ENCODE measurements at places on chromosomes 16 and 17.
A peak's percentile ranks its signal among the peaks of the same experiment; 100 is the strongest.

DNA sequence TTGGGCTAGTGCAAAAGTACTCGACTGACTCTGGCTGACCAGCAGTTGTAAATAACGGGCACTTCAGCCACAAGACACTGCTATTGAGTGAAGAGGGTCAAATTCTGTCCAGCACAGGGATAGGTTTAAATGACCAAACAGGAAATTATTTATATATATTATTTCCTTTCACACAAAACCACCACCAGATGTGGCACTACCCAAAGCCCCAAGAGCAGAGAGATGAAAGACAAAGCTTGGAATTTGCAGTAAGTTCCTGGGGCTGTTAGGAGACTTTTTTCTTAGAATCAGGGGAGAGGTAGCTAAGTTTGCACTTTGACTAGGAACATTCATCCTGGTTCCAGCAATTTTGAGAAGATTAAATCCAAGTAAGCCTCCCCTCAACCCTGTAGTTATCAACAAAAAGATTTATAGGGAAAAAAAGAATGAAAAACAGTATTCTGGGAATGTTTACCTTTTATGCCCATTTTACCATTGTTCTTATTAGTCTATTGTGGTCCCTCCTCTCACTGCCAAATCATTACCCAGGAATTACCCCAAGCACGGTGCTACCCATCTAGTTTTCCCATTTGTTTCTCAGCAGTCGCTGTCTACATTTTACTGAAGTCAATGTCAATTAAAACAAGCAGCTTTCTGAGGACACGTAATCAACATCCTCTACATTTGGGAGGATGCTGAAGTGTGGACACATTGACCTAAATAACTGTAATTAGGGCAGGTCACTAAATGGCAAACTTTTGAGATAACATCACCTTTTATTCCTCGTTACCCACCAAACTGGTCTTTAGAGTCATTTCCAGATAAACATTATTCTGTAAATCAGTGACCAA is 43.5 kb downstream of the GRB7 start:
- DNase-seq = no peak

- no peak for DNase-seq
Observed at GRCh38 chr17:63840591-63841349, 1.7 kb downstream of the SMARCD2 start.

- DNase-seq = no peak
Observed at GRCh38 chr16:90046971-90047713, 27.9 kb upstream of the DBNDD1 start.

GRCh38 chr16:27852116-27852515 is 211.4 kb downstream of the GSG1L start:
- DNase-seq = no peak

GRCh38 chr16:12436201-12436657 is 367.5 kb downstream of the CPPED1 start:
- no peak for DNase-seq

GRCh38 chr16:53984936-53985335 is 281.0 kb downstream of the FTO start:
- no peak for DNase-seq

DNA sequence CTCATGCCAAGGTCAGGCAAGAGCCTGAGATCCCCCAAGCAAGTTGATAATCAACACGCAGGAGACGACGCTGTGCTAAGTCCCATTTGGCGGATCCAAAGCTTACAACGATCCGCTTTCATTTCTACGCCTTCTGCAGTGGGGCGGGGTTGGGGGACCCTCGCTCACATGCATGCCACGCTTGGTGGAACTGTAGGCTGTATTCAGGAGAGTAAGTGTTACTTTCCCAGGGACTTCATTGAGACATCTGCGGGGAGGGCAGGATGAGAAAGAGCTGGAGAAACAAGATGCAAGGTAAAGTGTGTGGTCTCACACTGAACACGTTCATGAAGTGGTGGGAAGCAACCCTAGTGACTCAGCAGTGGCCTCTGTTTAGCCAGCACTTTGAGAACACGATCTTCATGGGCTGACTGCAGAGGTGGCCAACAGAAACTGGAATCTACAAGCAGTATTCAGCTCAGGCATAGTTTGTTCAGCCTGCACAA is 100.5 kb downstream of the XYLT1 start:
- no peak for DNase-seq

DNA sequence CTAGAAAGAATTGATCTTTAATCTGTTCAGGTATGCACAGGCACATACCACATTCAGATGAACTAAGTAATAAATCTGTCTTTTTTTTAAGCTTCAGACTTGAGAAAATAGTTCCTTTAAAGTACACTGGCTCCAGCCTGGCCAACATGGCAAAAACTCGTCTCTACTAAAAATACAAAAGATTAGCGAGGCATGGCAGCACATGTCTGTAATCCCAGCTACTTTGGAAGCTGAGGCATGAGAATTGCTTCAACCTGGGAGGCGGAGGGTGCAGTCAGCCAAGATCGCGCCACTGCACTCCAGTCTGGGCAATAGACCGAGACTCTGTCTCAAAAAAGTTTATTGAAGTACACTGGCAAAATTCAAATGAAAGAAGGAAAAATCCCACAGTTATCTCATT is 111.0 kb upstream of the NETO2 start:
- no peak for DNase-seq

GRCh38 chr17:13346996-13347762 is 254.6 kb downstream of the HS3ST3A1 start:
- peak; percentile 28 for DNase-seq

- DNase-seq = no peak
Observed at GRCh38 chr17:55495239-55495638, 16.0 kb downstream of the SMIM36 start.

DNA sequence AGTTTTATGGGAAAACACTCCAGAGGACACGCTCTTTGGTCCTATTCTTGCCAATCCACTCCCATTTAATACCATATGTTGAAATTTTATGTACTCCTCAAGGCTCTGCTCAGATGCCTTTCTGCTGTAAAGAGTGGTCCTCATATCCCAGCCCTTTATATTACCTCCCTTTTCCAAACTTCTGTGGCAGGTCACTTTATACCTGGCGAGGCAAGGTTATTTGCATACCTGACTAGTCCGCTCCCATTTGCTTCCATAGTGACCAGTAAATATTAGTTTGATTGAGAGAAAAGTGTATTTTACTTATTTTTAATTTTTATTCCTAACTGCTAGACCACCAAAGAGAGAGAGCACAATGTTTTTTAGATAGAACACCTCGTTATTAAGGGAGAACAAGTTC is 17.3 kb downstream of the KRT12 start:
- DNase-seq = no peak

DNA sequence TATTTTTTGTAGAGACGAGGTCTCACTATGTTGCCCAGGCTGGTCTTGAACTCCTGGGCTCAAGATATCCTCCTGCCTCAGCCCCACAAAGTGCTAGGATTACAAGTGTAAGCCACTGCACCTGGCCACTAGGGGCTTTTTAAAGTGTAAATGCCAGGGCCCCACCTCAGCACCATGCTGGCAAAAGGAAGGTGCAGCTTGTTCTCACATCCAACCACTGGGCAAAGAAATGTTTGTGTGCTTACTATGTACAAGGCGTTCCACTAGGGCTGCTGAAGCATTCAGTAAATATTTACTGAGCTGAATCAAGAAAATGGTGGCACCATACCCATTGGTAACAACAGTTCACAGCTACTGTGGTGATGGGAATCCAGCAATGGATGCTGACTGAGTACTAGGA is 22.6 kb downstream of the COG1 start:
- no peak for DNase-seq

- DNase-seq = no peak
Observed at GRCh38 chr16:89452241-89452640, 38.1 kb downstream of the ANKRD11 start.

- no peak for DNase-seq
Observed at GRCh38 chr17:6578491-6578890, 22.1 kb upstream of the PITPNM3 start.

DNA sequence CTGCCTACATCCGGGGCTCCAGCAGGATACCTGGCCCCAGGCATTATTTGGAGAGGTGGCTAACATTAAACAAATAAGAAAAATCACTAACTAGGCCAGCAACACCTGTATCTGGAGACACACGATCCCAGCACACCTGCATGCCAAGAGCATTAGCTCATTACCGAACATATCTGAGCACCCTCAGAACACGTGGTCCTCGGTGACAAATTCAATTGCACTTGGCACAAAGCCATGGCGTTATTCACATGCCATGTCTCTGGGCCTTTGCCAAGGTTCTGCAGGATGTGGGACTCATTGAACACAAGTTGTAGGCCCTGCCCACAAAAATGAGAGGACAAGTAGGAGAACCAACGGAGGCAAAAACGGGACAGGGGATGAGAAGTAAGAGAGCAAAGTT is 552.3 kb downstream of the TOX3 start:
- DNase-seq = no peak

DNA sequence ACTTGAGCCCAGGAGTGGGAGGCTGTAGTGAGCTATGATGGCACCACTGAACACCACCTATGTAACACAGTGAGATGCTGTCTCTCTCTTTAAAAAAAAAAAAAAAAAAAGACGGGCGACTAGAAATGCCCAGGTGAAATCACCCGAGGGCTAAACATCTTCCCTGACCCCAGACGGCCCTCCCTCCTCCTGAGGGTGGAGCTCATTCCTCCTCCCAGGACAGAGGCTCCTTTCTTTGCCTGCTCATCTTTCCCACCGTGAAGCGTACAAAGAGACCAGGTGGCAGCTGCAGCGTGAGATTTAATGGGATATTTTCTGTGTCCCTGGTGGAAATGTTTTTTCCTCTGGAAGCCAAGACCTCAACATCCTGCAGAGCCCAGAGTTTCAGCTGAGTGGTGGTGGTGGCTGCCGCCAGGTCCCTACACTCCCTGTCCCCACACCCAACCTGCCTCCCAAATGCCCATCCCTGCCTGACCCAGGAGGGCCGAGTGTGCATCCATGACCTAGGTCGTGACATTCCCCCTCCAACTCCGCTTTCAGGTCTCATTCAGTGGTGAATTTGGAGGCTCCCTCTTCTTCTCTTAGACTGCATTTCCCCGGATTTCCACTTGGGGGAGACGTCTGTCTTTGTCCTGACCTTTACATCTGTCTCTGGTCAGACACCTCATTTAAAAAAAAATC is 14.4 kb upstream of the GPRC5B start:
- DNase-seq = no peak

GRCh38 chr17:49249890-49250522 is 19.4 kb upstream of the PHOSPHO1 start:
- DNase-seq = no peak

- no peak for DNase-seq
Observed at GRCh38 chr17:29326023-29326813, 32.3 kb upstream of the NUFIP2 start.

- no peak for DNase-seq
Observed at GRCh38 chr17:2192367-2193057, 111.1 kb downstream of the SMG6 start.

- no peak for DNase-seq
Observed at GRCh38 chr17:35890774-35891155, 10.6 kb upstream of the CCL5 start.

DNA sequence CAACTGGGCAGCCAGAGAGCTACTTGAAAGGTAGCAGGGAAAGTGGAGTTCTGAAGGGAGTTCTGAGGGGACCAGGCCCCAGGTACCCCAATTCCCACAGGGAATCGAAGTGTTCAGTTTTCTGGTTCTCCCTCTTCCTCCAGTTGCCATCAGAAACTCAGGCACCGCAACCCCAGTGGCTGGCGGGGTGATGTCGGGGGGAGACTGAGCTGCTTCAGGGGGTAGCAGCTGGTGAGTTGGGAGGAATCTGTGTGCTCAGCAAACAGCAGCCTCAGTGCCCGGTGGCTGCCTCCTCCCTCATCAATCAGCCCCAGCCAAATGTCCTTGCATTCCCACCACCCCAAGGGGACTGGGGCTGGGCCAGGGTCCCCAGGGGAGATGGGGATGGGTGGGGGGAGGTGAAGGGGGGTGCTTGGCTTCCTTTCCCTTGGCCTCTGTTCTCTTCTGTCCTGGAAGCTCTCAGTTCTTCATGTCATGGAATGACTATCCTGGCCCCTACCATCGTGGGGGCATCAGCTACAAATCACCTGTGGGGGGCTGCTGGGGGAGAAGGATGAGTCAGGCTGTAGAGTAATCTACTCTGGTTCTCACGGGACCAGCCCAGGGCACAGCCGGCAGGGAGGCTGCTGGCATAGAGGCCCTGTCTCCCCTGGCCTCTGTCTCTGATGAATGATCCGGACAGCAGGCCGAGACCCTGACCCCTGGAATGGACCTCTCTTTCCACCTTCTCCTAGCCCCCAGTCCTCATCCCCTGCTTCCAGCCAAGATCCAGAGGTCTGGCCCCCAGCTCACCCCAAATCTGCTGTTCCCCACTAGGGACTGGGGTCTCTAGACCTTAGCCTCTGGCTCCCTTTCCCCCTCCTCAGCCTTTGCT is 2.6 kb upstream of the DNAH2 start:
- DNase-seq = no peak

DNA sequence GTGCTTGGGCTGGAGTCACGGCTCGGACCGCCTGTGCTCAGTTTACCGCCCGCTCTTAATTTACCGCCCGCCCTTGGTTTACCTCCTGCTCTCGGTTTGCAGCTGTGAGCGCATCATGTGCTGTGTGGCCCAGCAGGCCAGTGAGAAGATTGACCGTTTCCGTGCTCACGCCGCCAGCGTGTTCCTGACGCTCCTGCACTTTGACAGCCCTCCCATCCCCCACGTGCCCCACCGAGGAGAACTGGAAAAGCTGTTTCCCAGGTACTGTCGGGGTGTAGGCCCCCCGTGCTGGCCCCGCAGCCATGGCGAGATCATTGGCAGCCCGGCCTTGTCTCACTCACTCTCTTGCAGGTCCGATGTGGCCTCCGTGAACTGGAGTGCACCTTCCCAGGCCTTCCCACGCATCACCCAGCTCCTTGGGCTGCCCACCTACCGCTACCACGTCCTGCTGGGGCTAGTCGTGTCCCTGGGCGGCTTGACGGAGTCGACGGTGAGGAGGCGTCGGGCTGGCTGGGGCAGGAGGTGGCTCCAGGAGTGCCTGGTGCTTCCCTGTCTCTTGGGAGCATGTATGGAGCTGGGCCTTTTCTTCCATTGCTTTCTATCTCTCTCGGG is 89.3 kb upstream of the ZNF750 start:
- no peak for DNase-seq

- DNase-seq = no peak
Observed at GRCh38 chr17:81523402-81524038, 4.7 kb upstream of the FSCN2 start.

DNA sequence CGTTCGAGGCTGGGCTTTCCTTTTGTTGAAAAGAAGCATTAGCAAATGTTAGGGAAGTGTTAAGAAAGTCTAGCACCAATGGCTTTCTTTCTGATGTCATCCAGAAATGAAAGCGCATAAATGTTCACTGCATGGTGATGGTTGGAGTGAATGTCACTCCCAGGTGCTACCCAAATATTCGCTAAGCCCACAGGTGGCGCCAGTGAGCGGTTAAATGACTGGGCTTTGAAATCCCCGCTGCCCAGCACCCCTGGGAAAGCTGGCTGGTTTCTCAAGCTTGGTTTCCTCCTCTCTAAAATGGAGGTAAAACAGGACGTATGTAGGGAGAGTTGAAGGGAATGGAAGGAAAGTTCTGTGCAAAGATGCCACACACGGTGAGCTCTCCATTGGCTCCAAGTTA is 104.4 kb downstream of the IRX5 start:
- no peak for DNase-seq

All from GOT3 (cell line).